ENCODE measurements at places on chromosomes 5 and 9. TPM values are rescaled to one million over a fixed set of nuclear protein-coding genes. Genes with fewer than 3 reads are reported as not detected.

DNA sequence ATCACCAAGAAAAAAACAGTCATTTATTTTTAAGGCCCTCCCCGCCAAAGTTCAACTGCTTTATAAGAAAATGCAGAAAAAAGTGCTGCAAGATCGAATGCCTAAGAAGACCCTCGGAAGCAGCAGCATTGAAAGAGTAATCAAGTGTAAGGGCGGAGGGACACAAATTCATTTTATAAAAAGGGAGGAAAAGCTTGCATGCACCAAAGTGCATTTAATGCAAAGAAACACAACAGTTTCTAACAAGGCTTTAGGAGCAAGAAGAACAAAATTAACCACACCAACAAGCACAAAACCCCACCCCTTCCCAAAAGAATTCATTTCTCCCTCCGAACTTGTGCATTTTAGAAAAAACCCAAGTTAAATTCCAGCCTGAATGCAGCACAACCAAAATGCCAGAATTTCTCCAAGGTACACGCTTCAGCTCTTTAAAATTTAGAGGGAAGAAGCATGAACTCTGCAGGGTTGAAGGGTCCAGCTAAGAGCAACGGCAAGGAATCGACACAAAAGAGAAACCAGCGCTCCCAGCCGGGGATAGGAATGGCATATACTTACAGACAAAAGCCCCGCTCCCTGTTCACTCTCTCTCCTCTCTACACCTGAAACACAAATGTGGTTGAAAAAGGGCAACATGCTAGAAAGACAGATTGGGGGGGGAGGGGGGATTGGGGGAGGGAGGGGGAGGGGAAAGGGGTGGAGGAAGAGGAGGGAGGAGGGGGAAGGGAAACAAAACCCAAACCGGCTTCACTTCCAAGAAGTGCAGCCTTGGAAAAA lies at the start of gene NREP:
NREP (minus strand) TSS at position 614 of the 774 bp plus-strand sequence. CDS start 1,422 bp downstream, outside the sequence.
- DNase-seq: no peak

GRCh38 chr5:157708866-157709265 lies 22.4 kb upstream of the THG1L start:
- no peak for DNase-seq

- no peak for DNase-seq
Measured at GRCh38 chr5:79107020-79107796, 4.4 kb upstream of the BHMT start.

- no peak for DNase-seq
Measured at GRCh38 chr9:8558176-8558575, 758.6 kb upstream of the DMAC1 start.

ATP10B gene
- total RNA-seq: not detected

GRCh38 chr5:139693676-139694364 lies 45.7 kb downstream of the CXXC5 start:
- DNase-seq: no peak

GRCh38 chr5:81607693-81608092 lies 143.2 kb downstream of the SSBP2 start:
- DNase-seq: no peak

GRCh38 chr5:61000887-61001286 lies 55.9 kb downstream of the NDUFAF2 start:
- no peak for DNase-seq

DNA sequence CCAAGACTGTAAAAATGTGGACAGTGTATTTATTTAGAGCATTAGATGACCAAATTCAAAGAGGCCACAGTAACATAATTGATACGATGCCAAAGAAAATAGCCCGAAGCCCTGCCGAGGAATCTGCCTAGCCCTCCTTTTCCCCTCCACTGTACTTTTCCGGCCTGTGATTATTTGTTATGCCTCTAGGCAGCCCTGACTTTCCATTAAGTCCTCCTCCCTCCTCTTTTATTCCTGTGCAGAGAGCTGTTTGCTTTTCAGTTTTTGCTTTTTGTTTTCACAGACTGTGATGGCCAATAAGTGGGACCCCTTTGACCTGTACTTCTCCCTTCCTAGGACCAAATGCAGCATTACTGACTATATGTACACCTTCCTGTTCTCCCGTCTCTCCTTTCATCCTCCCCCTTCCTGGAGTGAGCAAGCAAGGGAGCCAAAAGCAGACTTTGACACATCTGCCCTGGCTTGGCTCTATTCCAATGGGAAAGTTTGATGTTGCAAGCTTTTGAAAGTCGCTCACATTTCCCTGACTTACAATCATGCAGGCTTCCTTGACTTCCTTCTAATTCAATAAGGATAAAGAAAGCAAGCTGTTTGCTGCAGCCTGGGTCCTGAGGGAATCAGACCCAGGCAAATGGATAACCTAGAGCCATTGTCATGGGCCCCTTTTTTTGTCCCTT lies 76.1 kb downstream of the NREP start:
- peak; percentile 94 for DNase-seq

PCDHGA12 gene
- total RNA-seq: 10.5 TPM

DNA sequence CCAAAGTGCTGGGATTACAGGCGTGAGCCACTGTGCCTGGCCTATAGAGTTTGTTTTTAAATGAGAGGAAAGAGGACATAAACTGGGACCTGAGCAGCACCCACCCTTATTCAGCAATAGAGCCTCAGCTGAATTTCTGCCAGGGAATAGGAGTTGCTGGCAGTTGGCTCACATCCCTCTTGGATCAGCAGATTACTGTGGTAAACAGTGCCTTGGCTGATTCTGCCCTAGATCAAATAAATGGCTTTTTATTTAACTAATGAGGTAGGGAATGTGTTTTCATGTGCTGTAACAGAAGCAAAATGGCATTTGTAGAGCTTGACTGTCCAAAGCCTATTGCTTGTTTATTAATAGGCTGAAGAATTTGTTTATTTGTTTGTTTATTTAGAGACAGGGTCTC lies 2.1 kb downstream of the ARHGEF37 start:
- DNase-seq: no peak
